ENCODE measurements at places on chromosomes 5 and 9. TPM values are rescaled to one million over a fixed set of nuclear protein-coding genes. Genes with fewer than 3 reads are reported as not detected.

GRCh38 chr5:133052317-133053175 lies 733 bp downstream of the HSPA4 start:
- peak; percentile 69 for DNase-seq

The C5orf58 gene
- not detected for total RNA-seq

DNA sequence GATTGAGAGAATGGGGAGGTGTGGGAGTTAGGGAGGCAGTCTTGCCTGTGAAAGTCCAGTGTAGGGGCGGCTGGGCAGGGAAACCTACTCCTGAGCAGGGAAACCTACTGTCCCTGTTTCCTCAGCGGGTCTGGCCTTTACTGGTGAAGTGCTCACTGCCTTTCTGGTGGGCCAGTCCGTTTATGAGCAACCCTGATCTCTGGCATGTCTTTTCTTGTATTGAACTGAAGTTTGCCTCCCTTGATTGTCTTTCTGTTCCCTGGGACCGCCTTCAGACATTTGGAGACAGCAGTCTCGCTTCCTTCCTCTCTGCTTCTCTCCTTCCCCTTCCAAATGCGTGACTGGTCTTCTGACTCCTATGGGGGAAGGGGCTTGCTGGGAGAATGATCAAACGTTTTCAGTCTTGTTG lies 2.9 kb downstream of the SNX18 start:
- DNase-seq = peak; percentile 44

The CDH9 gene
- not detected for total RNA-seq

DNA sequence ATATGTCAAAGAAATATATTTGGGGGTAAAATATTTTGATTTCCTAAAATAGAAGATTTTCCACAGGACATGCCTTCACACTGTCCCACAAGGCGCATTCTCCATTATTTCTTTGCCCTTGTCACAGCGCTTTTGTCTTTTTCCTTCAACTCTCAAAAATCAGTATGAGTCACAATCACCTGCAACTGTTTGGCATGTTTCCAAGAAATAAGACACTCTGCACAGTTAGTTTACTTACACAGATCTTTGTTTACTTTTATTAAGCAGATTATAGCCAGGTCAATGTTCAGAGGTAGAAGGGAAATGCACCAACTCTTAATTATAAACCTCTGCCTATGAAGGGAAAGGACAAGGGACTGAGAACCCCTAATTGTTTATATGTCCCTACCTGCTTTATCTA lies 9.5 kb downstream of the CEMIP2 start:
- no peak for DNase-seq
